AG04450 (cell line): ENCODE measurements at places on chromosomes 5 and 9.

GRCh38 chr9:119827126-119827525 lies 457.9 kb upstream of the BRINP1 start:
- no peak for DNase-seq

DNA sequence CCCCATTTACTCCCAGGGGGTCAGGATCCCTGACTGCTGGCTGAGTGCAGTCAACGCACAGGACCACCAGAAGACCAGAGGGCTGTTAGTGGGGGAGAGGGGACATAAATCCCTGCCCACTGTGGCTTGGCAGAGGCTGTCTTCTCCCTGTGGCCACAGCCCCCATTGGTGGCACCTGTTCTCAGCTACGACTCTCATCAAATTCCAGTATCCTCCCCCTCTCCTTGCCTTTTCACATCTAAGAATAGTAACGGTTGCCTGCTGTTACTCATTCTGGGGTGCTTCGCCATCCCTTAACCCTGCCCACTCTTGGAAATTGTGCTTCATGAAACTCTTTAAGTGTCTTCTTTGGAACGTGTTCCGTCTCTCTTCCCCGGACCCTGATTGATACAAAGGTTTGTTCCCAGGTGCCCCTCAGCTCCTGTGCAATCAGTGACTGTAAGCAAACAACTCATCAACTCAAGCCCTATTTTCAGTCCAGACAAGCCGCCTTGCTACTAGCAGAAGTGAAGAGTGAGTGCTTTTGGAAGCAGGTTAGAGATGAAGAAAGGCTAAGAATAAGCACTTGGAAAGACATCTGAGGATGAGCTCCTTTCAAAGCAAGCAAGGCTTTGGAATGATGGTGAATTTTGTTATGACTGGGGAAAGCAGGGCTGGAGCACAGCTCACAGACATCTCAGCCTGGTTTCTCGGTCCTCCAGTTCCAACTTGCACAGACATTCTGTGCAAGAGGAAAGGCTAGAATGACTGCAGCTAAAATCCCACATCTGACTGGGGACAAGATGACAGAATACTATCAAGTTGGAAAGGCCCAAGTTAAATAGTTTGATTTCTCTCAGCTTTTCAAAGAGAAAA lies 22.9 kb upstream of the DENND1A start:
- no peak for DNase-seq

DNA sequence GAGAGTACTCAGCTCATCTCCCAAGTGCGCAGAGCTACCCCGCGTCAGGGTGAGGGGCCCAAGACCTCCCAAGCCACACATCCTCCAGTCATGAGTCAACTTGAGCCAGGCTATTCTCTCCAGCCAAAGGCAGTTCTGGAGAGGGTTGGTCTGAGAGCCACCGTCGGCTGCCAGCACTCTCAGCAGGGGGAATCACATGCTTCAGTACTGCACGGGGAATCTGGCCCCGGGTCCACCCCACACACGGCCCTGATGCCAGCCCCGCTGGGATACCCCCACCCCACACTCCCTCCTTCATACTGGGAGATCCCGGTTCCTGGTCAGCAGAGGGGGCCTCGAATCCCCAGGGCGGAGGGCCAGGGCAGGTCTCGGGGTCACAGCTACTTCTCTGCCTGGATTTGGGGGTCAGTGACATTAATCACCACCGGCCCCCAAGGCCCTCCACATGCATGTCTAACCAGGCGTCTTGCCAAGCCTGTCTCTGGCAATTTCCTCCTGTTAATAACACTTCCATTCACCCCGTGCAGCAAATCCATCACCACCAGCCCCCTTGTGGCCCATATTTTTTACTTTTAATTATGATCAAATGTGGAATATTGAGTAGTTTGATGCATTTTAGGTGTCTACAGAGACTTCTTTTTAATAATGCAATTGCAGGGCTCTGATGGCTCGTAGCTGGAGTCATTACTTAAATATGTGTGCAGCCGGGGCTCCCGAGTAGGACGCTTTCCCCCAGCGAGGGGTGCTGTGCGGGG lies 102.9 kb upstream of the PPP1R26 start:
- DNase-seq: no peak

DNA sequence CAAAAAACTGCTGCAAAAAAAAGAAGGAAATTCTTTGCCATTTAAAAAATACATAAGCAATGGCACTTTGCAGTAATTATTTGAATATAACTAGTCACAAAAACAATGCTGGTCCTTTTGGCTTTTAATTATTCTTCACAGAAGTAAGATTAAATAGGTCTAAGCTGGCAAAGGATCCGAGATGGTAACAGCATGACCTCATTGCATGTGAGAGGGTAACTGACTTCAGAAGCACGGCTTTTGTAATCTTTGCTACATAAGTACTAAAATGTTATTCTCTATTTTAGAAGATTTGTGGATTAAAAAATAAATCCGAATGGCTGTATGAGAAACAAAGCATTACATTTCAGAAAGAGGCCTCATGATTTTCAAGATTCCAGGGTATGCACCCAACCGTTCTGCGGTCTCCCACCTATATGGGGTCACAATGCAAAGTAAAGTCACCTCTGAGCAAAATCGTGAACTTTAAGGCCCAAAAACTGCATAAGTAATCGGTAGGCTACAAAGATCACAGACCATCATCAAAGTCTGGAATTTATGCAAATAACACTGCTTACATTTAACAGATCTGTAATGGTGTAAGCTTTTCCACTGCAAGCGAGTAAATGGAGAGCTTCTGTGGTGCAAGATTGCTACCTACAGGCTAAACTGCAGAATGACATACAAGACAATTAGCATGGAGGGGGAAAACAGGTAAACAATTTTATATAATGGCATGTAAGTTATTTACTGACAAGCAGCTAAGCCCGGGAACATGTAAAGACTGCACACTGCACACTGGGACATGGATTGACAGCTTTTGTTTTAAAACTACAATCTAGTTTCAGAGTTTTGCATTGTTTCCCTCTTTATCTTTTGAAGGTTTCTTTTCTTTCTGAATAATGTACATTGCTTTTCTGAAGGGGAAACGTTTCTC lies 231.6 kb downstream of the SLF1 start:
- DNase-seq: peak; percentile 26

DNA sequence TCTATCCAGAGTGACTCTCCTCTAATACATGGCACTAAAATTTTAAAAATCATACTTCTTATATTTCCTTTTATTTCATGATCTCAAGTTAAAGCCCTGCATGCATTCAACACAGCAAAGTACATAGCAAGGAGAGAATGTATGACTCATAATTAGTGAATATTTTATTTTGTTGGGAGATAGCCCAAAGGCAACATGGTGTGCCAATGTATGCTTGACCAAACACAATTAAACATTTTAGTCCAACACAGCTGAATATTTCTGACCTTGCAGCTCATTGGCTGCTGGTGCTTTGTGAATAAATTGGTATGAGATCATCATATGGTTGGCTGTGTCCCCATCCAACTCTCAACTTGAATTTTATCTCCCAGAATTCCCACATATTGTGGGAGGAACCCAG lies 103.5 kb downstream of the NPR3 start:
- no peak for DNase-seq

DNA sequence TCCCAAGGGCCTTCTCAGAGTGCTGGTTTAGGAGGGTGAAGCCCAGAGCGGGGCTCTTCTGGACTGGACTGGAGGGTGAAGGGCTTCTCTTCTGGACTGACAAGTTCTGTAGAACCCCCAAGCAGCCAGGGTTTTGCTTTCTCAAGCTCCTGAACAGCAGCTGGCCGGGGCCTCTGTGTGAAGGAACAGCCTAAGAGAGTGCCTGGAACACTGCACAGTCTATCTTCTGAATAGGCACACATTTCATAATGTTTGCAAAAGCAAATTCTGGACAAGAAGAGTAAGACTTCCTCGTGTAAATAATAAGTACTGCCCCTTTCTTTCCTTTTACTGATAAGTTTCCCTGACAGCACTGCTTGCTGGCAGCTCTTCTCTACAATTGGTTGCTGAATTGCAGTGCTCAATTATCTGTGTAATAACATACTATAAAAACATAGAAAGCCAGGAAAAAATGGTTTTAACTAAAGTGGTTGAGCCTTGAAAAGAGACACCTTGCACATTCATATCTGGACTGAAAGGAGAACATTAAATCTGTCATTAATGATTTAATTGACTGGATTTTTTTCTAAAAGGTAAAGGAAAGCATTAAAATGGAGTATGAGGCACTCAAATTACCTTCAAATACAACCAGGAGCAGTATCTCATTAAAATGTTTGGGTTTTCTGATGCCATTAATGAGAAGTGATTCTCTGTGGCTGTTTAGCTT lies 20.5 kb downstream of the MAST4 start:
- DNase-seq: no peak

DNA sequence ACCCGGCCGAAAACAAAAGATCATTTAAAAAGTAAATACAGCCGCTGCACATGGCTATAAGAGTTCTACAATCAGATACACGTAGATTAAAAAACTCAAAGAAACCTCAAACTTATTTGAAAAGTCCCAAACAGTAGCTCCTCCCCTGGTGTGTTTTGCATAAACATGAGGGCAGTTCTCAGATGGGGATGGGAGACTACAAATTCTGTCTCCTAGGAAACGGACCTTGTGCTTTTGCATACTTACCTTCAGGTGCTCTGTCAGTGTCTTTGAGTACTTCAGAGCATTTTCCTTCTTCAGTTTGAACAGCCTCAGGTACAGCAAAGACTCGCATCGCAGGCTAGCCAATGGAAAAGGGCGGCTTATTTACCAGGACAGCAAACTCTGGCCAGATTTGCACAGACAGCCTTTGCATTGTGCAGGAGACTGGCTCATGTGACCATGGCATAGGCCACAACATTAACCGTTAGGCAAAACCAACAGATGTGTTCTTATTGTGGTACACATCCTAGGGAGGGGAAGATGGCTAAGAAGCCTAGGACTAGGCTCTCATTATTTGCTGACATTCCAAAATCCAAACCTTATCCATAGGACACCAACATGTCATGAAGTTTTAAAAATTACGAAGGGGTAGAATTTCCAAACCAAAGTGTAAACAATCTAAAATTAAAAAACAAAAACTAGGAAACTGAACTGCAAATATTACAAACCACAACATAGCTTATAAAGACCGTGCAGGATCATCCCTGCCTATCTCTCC lies 12.8 kb downstream of the LEAP2 start:
- DNase-seq: no peak

DNA sequence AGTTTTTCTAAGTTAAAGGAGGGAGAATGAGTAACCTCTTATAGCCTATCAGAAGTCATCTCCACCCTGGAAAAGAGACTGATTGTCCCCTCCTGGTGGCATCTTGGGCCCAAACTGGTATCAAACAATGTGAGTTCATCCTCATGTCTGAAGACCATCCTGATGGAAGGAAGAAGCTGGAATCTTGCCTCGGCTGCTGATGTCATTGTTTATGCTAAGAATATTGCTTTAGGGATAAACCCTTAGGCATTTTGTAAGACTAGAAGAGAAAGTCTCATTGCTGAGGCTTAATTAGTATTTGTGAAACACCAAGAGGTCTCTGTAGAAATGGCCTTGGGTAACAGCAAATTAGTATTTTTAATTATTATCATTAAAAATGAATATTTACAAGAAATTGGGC lies 65.7 kb upstream of the KCNN2 start:
- DNase-seq: peak; percentile 34

- DNase-seq: no peak
Observed at GRCh38 chr5:161040818-161041217, 188.8 kb upstream of the ATP10B start.

DNA sequence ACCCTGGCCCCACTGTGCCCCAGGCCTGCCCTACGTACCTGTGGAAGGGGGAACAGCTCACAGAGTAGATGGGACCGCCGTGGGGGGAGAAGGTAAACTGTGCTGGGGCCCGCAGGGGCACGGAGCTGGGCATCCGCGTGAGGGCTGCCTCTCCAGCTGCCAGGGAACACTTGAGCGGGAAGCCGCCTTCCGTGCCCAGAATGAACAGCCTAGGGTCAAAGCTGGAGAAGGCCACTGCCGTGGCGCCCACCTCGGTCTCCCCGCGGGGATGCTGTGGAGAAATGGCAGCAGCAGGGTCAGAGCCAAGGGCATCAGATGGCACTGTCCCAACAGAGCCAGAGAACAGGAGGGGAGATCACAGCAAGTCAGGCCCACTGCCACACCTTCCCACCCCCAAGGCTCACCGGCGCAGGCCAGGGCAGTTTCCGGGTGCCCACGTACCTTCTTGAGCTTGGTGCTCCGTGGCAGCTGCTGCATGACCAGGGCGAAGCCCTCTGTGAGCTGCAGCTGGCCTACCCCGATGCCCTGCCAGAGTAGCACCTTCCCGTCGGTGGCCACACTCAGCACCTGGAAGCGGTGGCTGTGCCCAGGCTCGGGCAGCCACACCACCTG lies 21.9 kb downstream of the DYNC2I2 start:
- no peak for DNase-seq

DNA sequence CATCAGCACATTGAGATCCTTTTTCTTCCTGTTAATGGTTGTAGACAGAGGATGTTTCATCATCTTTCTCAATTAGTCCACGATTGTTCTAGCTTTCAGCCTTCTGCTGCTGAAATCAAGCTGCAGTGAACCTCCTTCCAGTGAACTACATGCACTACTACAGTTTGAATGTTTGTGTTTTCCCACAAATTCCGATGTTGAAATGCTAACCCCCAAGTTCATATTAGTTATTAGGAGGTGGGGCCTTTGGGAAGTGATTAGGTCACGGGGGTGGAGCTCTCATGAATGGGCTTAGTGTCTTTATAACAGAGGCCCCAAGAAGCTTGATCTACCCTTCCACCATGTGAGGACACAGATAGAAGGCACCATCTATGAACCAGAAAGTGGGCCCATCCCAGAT lies 32.9 kb downstream of the NSG2 start:
- no peak for DNase-seq

- no peak for DNase-seq
Observed at GRCh38 chr9:6944896-6945295, 187.1 kb downstream of the KDM4C start.

GRCh38 chr5:169860585-169860984 lies 119.7 kb downstream of the INSYN2B start:
- no peak for DNase-seq

DNA sequence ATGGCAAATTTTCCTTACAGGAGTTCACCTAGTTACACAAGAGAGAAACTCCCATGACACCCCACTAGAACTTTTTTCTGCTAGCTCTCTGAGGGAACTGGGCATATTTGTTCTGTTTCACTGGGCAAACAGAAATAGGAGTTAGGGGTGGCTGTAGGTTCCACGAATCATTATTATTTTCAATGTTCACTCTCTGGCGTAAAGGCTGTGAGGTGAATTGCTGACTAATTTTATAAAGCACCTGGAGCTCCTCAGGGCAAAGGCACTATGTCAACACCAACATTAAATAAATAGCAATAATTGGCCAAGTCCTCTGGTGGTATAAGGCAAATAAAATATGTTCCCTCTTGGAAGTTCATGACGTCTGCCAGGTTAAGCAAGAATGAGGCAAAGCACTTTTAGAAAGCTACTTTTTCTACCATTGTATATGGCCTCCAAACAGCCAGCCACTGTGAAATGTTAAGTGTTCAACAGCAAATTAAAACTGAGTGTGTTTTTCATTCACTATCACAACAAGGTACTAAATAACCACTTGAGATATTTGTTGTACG lies 344.6 kb downstream of the PDE4D start:
- DNase-seq: no peak

- no peak for DNase-seq
Observed at GRCh38 chr9:104780796-104781395, 17.0 kb downstream of the NIPSNAP3B start.

GRCh38 chr5:155728857-155729683 lies 597.9 kb upstream of the SGCD start:
- no peak for DNase-seq

GRCh38 chr9:135663857-135664256 lies 748 bp downstream of the LCN9 start:
- DNase-seq: no peak

- no peak for DNase-seq
Observed at GRCh38 chr9:25702536-25702935, 24.3 kb upstream of the TUSC1 start.
